Stimulated activated CD8-positive, alpha-beta memory T cell treated with anti-CD3 and anti-CD28 coated beads, Interleukin-4, amount 100 ng/mL, for 48 hours (primary cell): ENCODE measurements at places on chromosomes 2 and 18.
A peak's percentile ranks its signal among the peaks of the same experiment; 100 is the strongest.

DNA sequence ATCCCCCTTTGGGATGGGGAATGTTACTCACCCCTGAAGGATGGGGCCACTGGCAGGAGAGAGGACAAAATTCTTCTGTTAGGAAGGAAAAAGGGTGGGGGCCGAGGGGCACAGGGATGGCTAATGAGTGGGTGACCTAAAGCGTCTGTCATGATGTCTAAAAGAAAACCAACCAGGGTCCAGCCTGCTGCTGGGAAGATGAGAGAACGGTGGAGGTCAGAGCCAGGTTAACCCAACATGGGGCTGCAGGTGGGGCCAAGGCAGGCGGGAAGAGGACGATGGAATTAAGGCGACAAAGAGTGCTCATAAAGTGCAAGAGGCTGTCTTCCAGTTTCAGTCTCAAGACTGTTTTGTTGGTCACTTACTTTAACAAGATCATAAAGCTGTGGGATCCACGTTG is 90.2 kb downstream of the SMIM21 start:
- no peak for DNase-seq

DNA sequence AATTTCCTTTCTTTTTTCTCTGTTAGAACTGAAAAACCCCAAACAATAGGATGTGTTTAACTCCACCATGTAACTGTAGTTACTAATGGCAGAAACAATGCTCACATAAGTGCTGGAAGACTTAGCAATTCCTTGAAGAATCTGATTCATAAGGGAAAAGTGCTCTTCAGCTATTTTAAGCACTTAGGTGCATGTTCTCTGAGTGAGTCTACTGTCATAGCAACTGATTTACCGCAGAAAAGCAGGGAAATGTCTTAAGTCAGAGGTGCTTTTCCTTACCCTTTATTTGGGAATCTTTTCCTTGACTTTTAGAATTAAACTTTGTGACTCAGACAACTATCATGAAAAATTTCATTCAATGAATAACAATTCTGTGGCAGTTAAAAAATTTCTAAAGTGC is 65.4 kb upstream of the NABP1 start:
- DNase-seq = no peak

- no peak for DNase-seq
Observed at GRCh38 chr2:75517547-75518230, 43.0 kb downstream of the EVA1A start.

DNA sequence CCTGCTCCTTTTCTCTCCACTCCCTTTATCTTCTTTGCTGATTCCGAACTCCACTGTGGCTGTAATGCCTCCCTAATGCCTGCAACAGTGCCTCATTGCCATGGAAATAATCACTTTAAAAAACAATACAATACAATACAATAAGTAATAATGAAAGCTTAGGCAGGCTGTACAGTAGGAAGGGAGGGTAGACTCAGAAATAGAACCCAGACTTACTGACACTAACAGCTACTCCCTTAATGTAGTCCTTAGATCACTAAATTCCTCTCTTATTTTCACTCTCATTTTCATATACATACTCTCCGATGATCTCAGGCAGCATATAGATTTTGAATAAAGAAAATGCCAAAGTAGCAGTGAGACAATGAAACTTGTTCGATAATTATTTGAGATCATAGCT is 70.2 kb downstream of the DLGAP1 start:
- no peak for DNase-seq

DNA sequence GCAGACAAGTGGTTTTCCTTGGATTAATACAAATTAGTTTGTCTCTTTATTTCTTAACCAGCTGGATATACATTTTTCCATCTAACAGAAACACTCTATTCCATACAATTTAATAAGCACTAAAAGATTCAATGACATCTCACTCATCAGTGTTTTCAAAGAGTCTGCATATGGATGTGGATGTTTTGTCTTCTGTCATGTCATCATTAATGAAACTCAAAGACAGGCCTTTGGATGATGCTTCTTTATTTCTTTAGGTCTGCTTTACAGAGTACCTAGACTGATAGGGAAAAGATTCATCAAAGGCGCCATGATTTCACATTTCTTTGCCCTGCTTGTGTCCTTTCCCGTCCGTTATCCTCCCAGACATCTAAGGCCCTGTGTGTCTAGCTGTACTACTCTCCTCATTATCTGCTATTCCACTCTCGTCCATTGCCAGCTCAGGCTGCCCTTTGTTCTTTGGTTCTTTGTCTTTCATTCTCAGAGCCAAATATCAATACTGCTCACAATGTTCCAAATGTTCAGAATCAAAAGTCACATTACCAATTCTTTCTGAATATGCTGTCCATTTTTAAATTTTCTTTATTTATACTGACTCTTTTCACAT is 232.3 kb upstream of the CHAC2 start:
- no peak for DNase-seq

GRCh38 chr2:217166241-217166850 is 306.5 kb upstream of the TNP1 start:
- no peak for DNase-seq

DNA sequence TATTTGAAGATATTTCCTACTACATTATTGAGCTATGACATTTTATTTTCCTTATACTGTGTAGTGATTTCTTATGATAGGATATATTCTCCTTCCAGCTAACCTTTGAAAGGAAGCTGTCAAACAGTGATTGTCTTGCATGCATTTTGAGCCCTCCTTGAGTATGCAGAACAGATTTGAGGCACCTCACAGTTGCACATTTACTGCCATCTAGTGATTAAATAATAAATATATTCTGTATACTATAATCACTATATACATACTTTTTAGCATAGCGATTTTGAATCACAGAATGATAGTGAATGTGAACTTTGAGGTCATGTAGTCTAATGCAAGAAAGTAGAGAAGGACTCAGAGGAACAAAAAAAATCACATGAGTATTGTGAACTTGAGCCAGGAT is 268.4 kb upstream of the CDH19 start:
- no peak for DNase-seq

GRCh38 chr2:197869501-197870111 is 65.2 kb downstream of the PLCL1 start:
- DNase-seq = peak; percentile 34

DNA sequence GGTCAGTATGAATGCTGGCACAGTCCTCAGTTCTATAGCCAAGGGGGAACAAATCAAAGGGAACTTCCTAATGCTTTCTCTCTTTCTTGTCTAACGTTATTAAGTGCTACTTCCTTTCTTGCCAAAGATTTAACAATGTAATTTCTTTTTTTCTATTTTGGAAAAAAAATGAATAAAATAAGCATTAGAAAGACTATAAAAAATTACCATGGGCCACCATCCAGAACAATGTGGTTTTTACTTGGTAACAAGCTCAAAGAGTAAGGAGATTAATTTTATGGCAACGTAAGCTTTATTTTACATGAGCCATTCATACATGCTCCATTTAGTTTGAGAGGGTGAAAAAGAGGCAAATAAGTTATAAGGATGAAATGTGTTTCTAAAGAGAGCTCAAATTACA is 40.1 kb downstream of the SERPINE2 start:
- DNase-seq = no peak

DNA sequence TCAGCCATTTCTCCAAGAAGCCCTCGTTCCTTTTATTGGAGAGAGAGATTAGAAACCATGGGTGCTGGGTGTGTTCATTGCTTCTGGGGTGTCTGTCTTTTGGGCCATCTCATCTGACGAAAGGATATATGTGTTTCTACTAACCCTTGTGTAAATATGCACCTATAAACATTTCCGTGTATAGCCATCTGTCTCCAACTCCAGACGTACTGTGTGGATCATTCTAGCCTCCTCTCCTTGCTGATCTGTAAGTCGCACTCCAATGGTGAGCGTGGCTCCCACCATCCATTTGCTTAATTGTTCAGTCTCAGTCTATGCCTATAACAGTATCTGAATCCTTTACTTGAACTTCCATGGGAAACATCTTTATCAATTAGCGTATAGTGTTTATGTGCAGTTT is 1.8 kb downstream of the RBFA start:
- no peak for DNase-seq

DNA sequence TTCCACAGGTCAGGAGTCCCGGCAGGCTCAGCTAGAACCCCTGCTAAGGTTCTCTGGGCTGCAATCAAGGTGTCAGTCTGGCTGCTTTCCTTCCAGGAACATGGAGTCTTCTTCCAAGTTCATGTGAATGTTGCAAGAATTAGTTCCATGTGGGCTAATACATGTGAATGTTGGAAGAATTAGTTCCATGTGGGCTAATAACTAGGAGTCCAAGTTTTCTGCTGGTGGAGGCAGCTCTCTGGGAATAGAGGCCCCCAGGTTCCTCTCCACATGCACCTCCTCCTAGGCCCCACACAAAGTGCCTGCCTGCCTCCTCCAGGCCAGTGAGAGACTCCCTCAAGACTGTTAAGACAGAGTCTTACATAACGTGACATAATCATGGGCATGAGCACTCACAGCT is 140.8 kb upstream of the SLC35G4 start:
- no peak for DNase-seq

GRCh38 chr2:126895336-126895735 is 3.4 kb upstream of the TEX51 start:
- peak; percentile 10 for DNase-seq

GRCh38 chr2:216371721-216372702 is at the start of gene MARCHF4:
TSS of gene MARCHF4 (minus strand) at chr2:216372483. CDS start at chr2:216370260, 2,223 bp downstream.
- DNase-seq = peak; percentile 85

DNA sequence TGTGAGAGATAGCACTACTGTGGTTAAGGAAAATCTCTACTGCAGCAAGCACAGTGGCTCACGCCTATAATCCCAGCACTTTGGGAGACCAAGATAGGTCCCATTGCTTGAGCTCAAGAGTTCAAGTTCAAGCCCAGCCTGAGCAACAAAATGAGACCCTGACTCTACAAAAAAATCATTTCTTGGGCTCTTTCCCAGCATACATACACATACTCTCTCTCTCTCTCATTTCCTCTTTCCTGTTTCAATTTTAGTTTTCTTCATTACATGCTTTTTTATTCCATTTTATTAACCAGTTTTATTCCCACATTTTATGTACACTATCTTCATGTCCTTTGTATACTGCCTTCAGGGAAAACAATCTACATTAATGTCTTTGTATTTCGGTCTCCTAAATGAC is 14.6 kb downstream of the WDR33 start:
- DNase-seq = no peak

GRCh38 chr2:96702098-96702785 is 37.6 kb downstream of the LMAN2L start:
- no peak for DNase-seq

GRCh38 chr2:207046724-207047123 is 107.4 kb downstream of the CPO start:
- DNase-seq = peak; percentile 27

GRCh38 chr2:78768016-78768415 is 257.5 kb upstream of the REG3G start:
- no peak for DNase-seq

DNA sequence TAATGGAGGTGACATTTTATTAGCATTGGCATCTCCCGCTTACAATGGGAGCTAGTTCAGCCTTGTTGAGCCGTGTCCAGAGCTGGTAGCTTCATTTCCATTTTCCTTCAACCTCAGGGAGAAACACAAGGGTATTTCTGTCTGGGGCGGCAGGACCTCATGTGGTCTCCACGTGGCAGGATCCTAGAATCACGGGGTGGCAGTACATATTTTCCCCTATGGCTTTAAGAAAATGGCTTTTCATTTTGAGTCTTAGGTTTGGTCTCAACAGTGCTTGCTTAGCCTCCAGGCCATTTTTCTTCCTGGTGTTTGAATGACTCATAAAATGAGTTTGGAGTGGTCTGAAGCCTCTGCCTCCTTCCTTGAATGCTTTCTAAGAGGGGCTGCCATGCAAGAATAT is 20.3 kb downstream of the CABLES1 start:
- DNase-seq = no peak
